Prostate gland (tissue), 2 donors: ENCODE measurements at places on chromosomes 5 and 9. TPM values are rescaled to one million over a fixed set of nuclear protein-coding genes. Genes with fewer than 3 reads are reported as not detected.
A peak's percentile ranks its signal among the peaks of the same experiment; 100 is the strongest.

- no peak overlapping the region for H3K4me3 ChIP-seq
- H3K36me3 ChIP-seq = no peaks in the 10 kb centered on the region
- H3K27ac ChIP-seq = no peak overlapping the region
Measured at GRCh38 chr9:130870491-130871381, 25.9 kb downstream of the QRFP start.

- DNase-seq = no peak
- H3K27ac ChIP-seq = no peak overlapping the region
- no peaks in the 10 kb centered on the region for H3K36me3 ChIP-seq
- no peak overlapping the region for H3K4me3 ChIP-seq
- H3K4me1 ChIP-seq = no peaks in the 10 kb centered on the region
Measured at GRCh38 chr5:86768699-86769202, 151.0 kb downstream of the COX7C start.

- DNase-seq = no peak
- H3K4me3 ChIP-seq = no peak overlapping the region
Measured at GRCh38 chr9:120729791-120730241, 15.5 kb upstream of the MEGF9 start.

- no peaks in the 10 kb centered on the region for H3K4me1 ChIP-seq
- H3K27me3 ChIP-seq = no peaks in the 10 kb centered on the region
- no peaks in the 10 kb centered on the region for H3K36me3 ChIP-seq
Measured at GRCh38 chr5:173903396-173904140, 15.4 kb downstream of the CPEB4 start.

DNA sequence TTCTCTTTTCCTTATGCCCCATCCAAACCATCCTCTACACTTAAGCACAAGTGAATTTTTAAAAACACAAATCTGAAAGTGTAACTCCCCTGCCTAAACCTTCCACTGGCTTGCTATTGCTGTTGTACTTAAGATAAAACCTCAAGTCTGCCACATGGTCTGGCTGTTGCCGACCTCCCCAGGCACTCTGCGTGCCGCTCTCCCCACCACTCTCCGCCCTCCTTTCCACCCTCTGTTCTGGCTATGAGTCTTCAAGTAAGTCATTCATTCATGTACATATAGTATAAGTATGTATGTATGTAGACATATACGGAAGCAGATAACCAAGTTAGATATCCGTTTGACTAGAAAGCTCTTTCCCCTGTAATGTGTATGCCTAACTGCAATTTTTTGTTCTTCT is 94.7 kb upstream of the ANKRD55 start:
- H3K4me3 ChIP-seq = no peak overlapping the region
- no peaks in the 10 kb centered on the region for H3K36me3 ChIP-seq
- no peak overlapping the region for H3K27ac ChIP-seq
- no peak for DNase-seq
- H3K27me3 ChIP-seq = no peaks in the 10 kb centered on the region

DNA sequence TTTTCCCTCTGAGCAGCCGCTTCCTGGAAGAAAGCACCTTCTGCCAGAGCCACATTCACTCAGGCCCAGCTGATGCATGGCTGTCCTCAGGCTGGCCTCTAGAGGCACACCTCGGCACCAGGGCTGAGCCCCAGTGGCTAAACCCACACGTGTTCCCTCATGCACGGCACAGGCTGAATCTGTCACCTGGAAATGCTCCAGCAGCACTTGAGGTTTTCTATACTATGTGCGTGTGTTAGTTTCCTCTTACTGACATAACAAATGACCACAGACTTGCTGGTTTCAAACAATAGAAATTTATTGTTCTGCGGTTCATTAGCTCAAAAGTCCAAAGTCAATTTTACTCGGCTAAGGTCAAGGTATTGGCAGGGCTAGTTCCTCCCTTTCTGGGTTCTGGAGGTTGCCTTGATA is 141.4 kb downstream of the LRRC70 start:
- no peaks in the 10 kb centered on the region for H3K4me1 ChIP-seq
- H3K27me3 ChIP-seq = no peaks in the 10 kb centered on the region
- no peak overlapping the region for H3K27ac ChIP-seq

DNA sequence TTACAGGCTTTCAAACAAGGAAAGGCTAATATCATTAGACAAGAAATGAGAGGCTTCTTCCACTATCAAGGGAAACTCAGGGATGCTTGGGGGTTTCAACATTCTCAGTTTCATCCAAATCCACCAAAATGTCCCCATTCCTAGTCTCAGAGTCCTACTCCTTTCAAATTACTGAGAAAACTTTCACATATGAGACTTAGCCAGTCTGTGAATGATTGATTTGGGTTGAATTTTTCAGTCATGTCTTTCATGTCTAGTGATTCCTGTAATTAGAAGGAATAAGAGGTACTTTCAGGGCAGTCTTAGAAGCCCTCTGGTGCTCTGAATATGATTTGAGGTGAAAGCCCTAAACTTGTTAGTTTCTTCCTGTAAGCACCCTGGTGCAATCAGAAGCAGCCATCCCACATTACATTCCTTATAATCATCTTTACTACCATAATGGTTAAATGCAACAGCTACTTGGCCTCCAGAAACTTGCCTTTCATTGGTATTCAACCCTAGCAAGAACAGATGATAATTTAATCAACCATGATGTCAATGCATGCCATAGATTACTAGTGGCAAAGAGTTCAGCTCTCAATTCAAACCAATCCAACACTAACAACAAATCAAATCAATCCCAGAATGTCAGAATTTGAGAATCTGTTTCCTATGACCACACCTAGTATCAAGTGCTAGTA is 50.7 kb upstream of the RIC1 start:
- H3K4me3 ChIP-seq = no peak overlapping the region
- no peaks in the 10 kb centered on the region for H3K4me1 ChIP-seq
- DNase-seq = no peak
- H3K27me3 ChIP-seq = no peaks in the 10 kb centered on the region
- no peak overlapping the region for H3K27ac ChIP-seq

GRCh38 chr5:141272906-141273305 is 27.7 kb downstream of the PCDHB15 start:
- H3K27me3 ChIP-seq = no peaks in the 10 kb centered on the region
- H3K4me1 ChIP-seq = no peaks in the 10 kb centered on the region
- H3K27ac ChIP-seq = no peak overlapping the region

DNA sequence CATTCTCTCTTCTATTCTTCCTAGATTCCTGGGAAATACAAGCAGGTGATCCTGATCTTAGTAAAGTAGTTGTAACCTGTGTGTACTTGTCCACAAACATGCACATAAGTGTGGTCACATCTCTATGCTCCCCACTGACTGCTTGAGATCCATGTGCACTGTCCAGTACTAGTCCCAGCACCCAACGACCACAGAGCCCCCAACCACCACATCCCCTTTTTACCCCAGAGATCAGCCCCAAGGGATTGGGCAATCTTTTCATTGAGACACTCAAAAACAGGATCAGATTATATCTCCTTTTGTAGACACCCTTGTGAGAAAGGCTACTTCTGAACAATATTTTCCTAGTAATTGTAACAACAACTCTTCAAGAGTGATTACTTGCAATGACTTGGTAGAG is 240.6 kb downstream of the ACTL7B start:
- no peak overlapping the region for H3K4me3 ChIP-seq
- H3K27ac ChIP-seq = no peak overlapping the region
- H3K27me3 ChIP-seq = no peaks in the 10 kb centered on the region
- no peak for DNase-seq

DNA sequence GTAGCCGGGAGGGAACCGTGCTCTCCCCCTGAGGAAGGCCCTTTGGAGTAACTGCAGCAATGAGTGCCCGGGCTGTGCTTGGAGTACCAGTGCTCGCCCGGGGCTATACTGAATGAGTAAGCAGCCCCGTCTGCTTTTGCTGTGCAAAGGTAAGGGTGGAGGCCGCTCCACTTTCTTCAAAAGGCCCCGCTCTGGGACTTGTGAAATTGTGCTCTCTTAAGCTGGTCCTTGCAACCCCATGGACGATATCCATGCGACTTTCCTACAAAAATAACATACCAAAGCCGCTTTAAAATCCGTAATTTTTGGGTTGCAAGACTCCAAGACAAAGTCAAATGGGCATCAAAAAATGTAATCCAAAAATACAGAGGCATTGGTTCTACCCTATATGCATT is 578 bp upstream of the TNFAIP8 start:
- no peaks in the 10 kb centered on the region for H3K36me3 ChIP-seq
- H3K4me1 ChIP-seq = no peaks in the 10 kb centered on the region
- no peak for DNase-seq
- no peaks in the 10 kb centered on the region for H3K27me3 ChIP-seq
- H3K4me3 ChIP-seq = peak overlapping the region; percentile 42

DNA sequence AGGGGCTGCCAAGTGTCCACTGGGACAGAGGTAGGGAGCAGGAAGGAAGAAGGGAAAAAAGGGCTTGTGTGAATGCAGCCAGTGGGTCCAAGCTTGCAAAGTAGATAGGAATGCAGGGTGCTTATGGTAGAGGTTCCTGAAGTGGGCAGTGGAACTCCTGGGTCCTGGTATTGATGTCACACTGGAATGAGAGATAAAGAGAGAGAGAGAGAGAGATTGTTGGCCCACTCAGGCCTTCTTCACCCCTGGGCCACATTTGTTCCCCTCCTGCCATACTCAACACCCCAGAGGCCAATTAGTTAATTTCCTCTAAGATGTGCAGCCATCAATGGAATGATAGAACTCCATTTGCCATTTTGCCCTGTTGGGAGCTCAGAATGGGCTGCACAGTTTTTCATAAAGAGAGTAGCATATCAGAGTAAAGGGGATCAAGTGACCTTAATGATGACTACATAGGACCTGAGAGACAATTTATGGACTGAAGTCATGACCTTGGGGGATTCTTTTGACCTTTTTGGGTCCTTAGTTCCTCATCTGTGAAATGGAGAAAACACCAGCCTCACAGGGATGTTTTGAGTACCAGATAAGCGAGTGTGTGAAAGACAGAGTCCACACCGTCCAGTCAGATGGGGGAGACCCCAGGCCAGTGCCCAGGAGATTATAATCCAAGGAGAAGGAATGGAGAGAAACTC is 52.9 kb downstream of the PPARGC1B start:
- DNase-seq = no peak
- H3K27ac ChIP-seq = no peak overlapping the region
- no peak overlapping the region for H3K4me3 ChIP-seq
- no peaks in the 10 kb centered on the region for H3K36me3 ChIP-seq

GRCh38 chr5:91126448-91126847 is 256.7 kb downstream of the ARRDC3 start:
- peak overlapping the region; percentile 77 for H3K27ac ChIP-seq
- H3K4me1 ChIP-seq = peaks cover 7% of the 10 kb centered on the region
- DNase-seq = peak; percentile 29

DNA sequence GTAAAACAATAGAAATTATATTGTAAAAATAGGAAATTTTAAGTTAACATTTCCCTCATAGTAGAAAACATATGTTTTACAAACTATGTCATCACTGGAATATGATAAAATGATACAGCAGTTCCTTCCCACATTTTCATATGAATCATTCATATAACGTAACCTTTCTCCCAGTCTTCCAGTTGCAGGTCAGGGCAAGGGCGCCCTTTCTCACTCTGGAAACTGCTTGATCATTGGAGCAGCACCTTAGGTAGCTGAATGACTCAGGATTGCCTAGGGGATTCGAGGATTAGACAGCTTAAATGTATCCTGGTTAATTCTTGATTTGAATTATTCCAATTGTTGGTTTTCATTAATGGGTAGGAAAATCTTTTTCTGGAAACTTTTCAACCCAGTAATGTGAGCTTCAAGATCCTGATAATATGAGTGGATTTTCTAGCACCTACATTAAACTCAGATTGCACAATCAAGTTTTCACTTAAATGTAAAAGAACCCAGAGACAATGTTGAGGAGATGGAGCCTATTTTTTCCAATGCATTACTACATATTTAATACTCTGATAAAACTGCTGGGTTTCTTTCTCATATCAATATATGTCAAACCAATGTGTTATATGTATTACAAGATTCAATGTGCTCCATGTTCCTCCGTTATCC is 32.6 kb upstream of the ANXA1 start:
- DNase-seq = no peak
- no peak overlapping the region for H3K27ac ChIP-seq
- H3K27me3 ChIP-seq = no peaks in the 10 kb centered on the region
- no peaks in the 10 kb centered on the region for H3K36me3 ChIP-seq

GRCh38 chr5:137997726-137998213 is 35.1 kb downstream of the FAM13B start:
- DNase-seq = no peak
- H3K4me1 ChIP-seq = no peaks in the 10 kb centered on the region
- no peaks in the 10 kb centered on the region for H3K36me3 ChIP-seq
- H3K27ac ChIP-seq = no peak overlapping the region
- H3K27me3 ChIP-seq = no peaks in the 10 kb centered on the region
- no peak overlapping the region for H3K4me3 ChIP-seq

GRCh38 chr9:6667633-6668280 is 22.2 kb upstream of the GLDC start:
- H3K27me3 ChIP-seq = no peaks in the 10 kb centered on the region
- no peak overlapping the region for H3K4me3 ChIP-seq
- no peak overlapping the region for H3K27ac ChIP-seq
- no peaks in the 10 kb centered on the region for H3K4me1 ChIP-seq

DNA sequence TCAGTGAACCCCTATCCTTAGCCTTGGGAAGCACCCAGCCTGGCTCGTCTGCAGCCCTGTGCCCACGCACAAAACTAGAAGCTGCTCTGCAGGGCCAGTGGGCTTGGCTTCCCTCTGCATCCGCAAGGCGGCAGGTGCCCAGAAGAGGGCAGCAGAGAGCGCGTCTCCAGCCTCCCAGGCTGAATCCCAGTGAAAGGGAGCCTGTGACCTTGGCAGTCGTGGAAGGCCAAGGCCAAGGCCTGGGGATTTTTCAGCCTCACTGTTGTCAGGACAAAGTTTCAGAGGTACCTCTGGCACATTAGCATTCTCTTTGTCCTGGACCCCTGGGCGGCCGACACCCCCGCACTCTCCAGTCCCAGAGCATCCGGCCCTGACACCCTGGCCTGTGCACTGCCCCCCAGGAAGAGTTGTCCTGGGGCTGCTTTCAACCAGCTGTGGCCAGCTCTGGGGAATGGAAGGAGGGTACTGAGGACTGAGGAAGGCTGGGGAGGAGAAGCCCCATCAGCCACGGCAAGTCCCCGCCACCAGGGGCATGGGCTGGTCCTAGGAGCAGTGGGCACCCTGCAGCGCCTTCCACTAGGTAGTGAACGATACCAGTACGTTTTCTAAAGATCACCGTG is 63.6 kb upstream of the IL17B start:
- peak; percentile 74 for DNase-seq
- H3K36me3 ChIP-seq = no peaks in the 10 kb centered on the region
- H3K4me3 ChIP-seq = no peak overlapping the region
- no peaks in the 10 kb centered on the region for H3K27me3 ChIP-seq
- H3K27ac ChIP-seq = no peak overlapping the region
- H3K4me1 ChIP-seq = peaks cover 4% of the 10 kb centered on the region

GRCh38 chr5:138961221-138961620 is 86.1 kb upstream of the LRRTM2 start:
- no peak overlapping the region for H3K4me3 ChIP-seq
- no peaks in the 10 kb centered on the region for H3K36me3 ChIP-seq
- no peak overlapping the region for H3K27ac ChIP-seq
- no peaks in the 10 kb centered on the region for H3K4me1 ChIP-seq

RLN2 gene
- total RNA-seq = 2.5 TPM

MBLAC2 gene
- 12.9 TPM for total RNA-seq

OR1J2 gene
- total RNA-seq = not detected

CCL27 gene
- not detected for total RNA-seq

VCAN gene
- 24.4 TPM for total RNA-seq

IFNA21 gene
- total RNA-seq = not detected
